ENCODE measurements at places on chromosomes 16 and 17. TPM values are rescaled to one million over a fixed set of nuclear protein-coding genes. Genes with fewer than 3 reads are reported as not detected.
A peak's percentile ranks its signal among the peaks of the same experiment; 100 is the strongest.

The MRPL28 gene
- total RNA-seq, result 154 TPM

The CNGB1 gene
- 0.04 TPM for total RNA-seq

The RUNDC3A gene
- total RNA-seq, result 1.4 TPM

The PRKAR1A gene
- 214 TPM for total RNA-seq

The C16orf54 gene
- not detected for total RNA-seq

The CD300H gene
- total RNA-seq, result not detected

The DRC7 gene
- not detected for total RNA-seq

The CA7 gene
- not detected for total RNA-seq

The NUPR1 gene
- total RNA-seq, result 16.5 TPM

The HYDIN gene
- 0.12 TPM for total RNA-seq

The FOXC2 gene
- total RNA-seq, result not detected

- H3K4me3 ChIP-seq, result peak within 1 kb of the TSS; percentile 91
- H3K36me3 ChIP-seq, result no peaks in the 10 kb centered on the region
- 0 out of 2 replicates have a peak, but pooled peaks cover 6% of the 10 kb centered on the region for H3K4me1 ChIP-seq
- H3K27me3 ChIP-seq, result no peaks in the 10 kb centered on the region
These were observed at the start of gene MARVELD3 for GRCh38 chr16:71626018-71626857. TSS of gene MARVELD3 (plus strand) at chr16:71626184. CDS start at chr16:71626230, 46 bp downstream.

- H3K27me3 ChIP-seq, result no peaks in the 10 kb centered on the region
- no peak overlapping the region for H3K27ac ChIP-seq
- no peaks in the 10 kb centered on the region for H3K4me1 ChIP-seq
- no peak overlapping the region for H3K4me3 ChIP-seq
- DNase-seq, result no peak
These were observed 17.8 kb upstream of the RNPS1 start for GRCh38 chr16:2285731-2286191.

- peaks cover 23% of the 10 kb centered on the region for H3K4me1 ChIP-seq
- no peak overlapping the region for H3K4me3 ChIP-seq
- no peaks in the 10 kb centered on the region for H3K27me3 ChIP-seq
- H3K36me3 ChIP-seq, result no peaks in the 10 kb centered on the region
- peak; percentile 64 for DNase-seq
These were observed 40.0 kb upstream of the TAC4 start for GRCh38 chr17:49887744-49888360.

DNA sequence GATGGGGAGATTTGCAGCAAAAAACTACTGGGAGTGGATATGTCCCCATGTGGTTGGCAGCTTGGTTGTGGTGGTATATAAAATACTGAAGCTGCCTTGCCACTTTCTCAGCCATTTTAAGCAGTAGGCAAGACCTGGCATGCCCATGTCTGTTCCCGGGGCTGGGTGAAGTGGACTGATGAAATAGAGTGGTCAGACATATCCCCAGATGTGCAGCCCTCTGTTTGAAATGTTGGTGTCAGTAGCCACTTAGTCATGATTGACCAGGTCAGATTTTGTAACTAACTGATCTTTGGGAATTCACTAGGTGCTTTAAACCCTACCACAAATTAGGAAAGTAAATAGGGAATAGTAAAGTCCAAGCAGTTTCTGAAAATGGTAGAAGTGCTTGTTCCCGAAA is 151.6 kb downstream of the PHKB start:
- no peaks in the 10 kb centered on the region for H3K4me1 ChIP-seq
- H3K36me3 ChIP-seq, result no peaks in the 10 kb centered on the region
- H3K4me3 ChIP-seq, result no peak overlapping the region
- no peak overlapping the region for H3K27ac ChIP-seq
- no peaks in the 10 kb centered on the region for H3K27me3 ChIP-seq

GRCh38 chr16:50309156-50309526 is 42.8 kb downstream of the ADCY7 start:
- no peak overlapping the region for H3K27ac ChIP-seq
- H3K36me3 ChIP-seq, result peaks cover 6% of the 10 kb centered on the region
- H3K27me3 ChIP-seq, result no peaks in the 10 kb centered on the region
- no peak for DNase-seq

DNA sequence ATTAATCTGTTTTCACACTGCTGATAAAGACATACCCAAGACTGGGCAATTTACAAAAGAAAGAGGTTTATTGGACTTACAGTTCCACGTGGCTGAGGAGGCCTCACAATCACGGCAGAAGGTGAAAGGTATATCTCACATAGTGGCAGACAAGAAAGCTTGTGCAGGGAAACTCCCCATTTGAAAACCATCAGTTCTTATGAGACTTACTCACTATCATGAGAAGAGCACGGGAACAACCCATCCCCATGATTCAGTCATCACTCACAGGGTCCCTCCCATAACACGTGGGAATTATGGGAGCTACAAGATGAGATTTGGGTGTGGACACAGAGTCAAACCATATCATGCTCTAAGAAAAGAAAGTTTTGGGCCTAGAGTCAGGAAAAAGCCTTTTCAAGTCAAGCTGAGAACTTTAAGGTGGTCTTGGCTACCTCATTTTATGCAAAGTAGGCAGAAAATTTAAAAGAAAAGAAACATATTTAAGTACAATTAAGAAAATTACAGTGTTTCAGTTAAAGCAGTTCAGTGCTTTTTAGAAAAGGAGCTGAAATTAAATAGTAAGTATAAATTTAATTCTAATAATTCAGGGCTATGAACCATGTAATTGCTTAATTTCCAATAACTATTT is 24.9 kb upstream of the CRYM start:
- no peaks in the 10 kb centered on the region for H3K36me3 ChIP-seq
- peak; percentile 69 for DNase-seq
- H3K27me3 ChIP-seq, result no peaks in the 10 kb centered on the region
- H3K27ac ChIP-seq, result peak overlapping the region; percentile 75
- peaks cover 15% of the 10 kb centered on the region for H3K4me1 ChIP-seq

GRCh38 chr16:80652441-80652840 is 111.6 kb downstream of the DYNLRB2 start:
- H3K27ac ChIP-seq, result no peak overlapping the region
- no peak overlapping the region for H3K4me3 ChIP-seq
- no peaks in the 10 kb centered on the region for H3K4me1 ChIP-seq
- DNase-seq, result no peak

- no peaks in the 10 kb centered on the region for H3K27me3 ChIP-seq
- H3K4me1 ChIP-seq, result 0 out of 2 replicates have a peak, but pooled peaks cover 7% of the 10 kb centered on the region
- no peak overlapping the region for H3K4me3 ChIP-seq
- no peaks in the 10 kb centered on the region for H3K36me3 ChIP-seq
- DNase-seq, result peak; percentile 55
These were observed 35.4 kb downstream of the WNT3 start for GRCh38 chr17:46783031-46783593.

GRCh38 chr17:73690676-73691075 is 46.4 kb upstream of the SDK2 start:
- no peaks in the 10 kb centered on the region for H3K36me3 ChIP-seq
- no peak overlapping the region for H3K4me3 ChIP-seq
- H3K4me1 ChIP-seq, result no peaks in the 10 kb centered on the region
- H3K27me3 ChIP-seq, result peaks cover 57% of the 10 kb centered on the region
- no peak for DNase-seq

- H3K27ac ChIP-seq, result no peak overlapping the region
- no peak overlapping the region for H3K4me3 ChIP-seq
- no peak for DNase-seq
- no peaks in the 10 kb centered on the region for H3K36me3 ChIP-seq
- no peaks in the 10 kb centered on the region for H3K27me3 ChIP-seq
These were observed 32.3 kb downstream of the CPPED1 start for GRCh38 chr16:12771341-12771798.

DNA sequence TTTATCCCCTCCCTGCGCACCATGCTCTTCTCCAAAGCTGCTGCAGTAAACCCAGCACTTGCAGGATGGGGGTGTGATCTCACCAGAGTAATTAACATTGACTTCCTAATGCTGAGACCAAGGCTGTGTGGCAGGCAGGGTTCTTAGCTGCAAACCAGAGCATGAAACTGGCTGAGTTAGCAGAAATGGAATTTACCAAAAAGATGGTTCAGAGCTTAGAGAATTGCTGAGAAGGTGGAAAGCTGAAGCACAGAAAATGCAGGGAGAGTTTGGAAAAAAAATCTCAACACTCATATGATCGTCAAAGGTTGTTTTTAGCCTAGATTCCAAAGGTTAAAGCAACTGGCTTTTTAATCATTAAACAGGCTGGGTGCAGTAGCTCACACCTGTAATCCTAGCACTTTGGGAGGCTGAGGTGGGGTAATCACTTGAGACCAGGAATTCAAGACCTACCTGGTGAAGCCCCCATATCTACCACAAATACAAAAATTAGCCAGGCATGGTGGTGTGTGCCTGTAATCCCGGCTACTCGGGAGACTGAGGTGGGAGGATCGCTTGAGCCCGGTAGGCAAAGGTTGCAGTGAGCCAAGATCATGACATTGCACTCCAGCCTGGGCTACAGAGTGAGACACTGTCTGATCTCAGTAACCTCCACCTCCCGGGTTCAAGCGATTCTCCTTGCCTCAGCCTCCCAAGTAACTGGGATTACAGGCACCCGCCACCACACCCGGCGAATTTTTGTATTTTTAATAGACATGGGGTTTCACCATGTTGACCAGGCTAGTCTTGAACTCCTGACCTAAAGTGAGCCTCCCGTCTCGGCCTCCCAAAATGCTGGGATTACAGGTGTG is 6.0 kb upstream of the TXNDC11 start:
- H3K4me3 ChIP-seq, result no peak overlapping the region
- peaks cover 18% of the 10 kb centered on the region for H3K36me3 ChIP-seq
- H3K27ac ChIP-seq, result no peak overlapping the region

GRCh38 chr16:17556276-17557052 is 85.7 kb upstream of the XYLT1 start:
- H3K27me3 ChIP-seq, result no peaks in the 10 kb centered on the region
- DNase-seq, result peak; percentile 17
- H3K36me3 ChIP-seq, result no peaks in the 10 kb centered on the region
- no peak overlapping the region for H3K4me3 ChIP-seq

GRCh38 chr17:62652251-62653001 is 25.0 kb downstream of the MRC2 start:
- H3K27ac ChIP-seq, result no peak overlapping the region
- H3K27me3 ChIP-seq, result no peaks in the 10 kb centered on the region
- H3K4me3 ChIP-seq, result peak overlapping the region; percentile 76
- DNase-seq, result peak; percentile 78
- H3K4me1 ChIP-seq, result peaks cover 11% of the 10 kb centered on the region
- H3K36me3 ChIP-seq, result no peaks in the 10 kb centered on the region

GRCh38 chr17:73338050-73338521 is 26.3 kb upstream of the CDC42EP4 start:
- peaks cover 41% of the 10 kb centered on the region for H3K4me1 ChIP-seq
- no peak overlapping the region for H3K4me3 ChIP-seq
- H3K27ac ChIP-seq, result no peak overlapping the region
- no peaks in the 10 kb centered on the region for H3K36me3 ChIP-seq

GRCh38 chr16:15650019-15650697 is at the start of gene NDE1:
TSS of gene NDE1 (plus strand) at chr16:15650245. CDS start at chr16:15664779, 14,534 bp downstream.
- no peaks in the 10 kb centered on the region for H3K36me3 ChIP-seq
- H3K4me3 ChIP-seq, result peak within 1 kb of the TSS; percentile 97
- DNase-seq, result peak; percentile 85
- no peaks in the 10 kb centered on the region for H3K27me3 ChIP-seq
- peaks cover 9% of the 10 kb centered on the region for H3K4me1 ChIP-seq

- H3K27ac ChIP-seq, result no peak overlapping the region
- DNase-seq, result no peak
- peaks cover 7% of the 10 kb centered on the region for H3K4me1 ChIP-seq
- peaks cover 18% of the 10 kb centered on the region for H3K27me3 ChIP-seq
- no peak overlapping the region for H3K4me3 ChIP-seq
These were observed 22.3 kb upstream of the PRKAR1A start for GRCh38 chr17:68489919-68490318.

- DNase-seq, result peak; percentile 2
- no peaks in the 10 kb centered on the region for H3K27me3 ChIP-seq
- no peak overlapping the region for H3K4me3 ChIP-seq
- H3K27ac ChIP-seq, result no peak overlapping the region
- no peaks in the 10 kb centered on the region for H3K4me1 ChIP-seq
- H3K36me3 ChIP-seq, result no peaks in the 10 kb centered on the region
These were observed 10.0 kb upstream of the KATNB1 start for GRCh38 chr16:57725554-57725953.

- no peaks in the 10 kb centered on the region for H3K36me3 ChIP-seq
- DNase-seq, result no peak
- no peaks in the 10 kb centered on the region for H3K27me3 ChIP-seq
- no peak overlapping the region for H3K4me3 ChIP-seq
These were observed 28.8 kb upstream of the RMI2 start for GRCh38 chr16:11316331-11317015.

- H3K27ac ChIP-seq, result no peak overlapping the region
- peak; percentile 64 for DNase-seq
- no peak overlapping the region for H3K4me3 ChIP-seq
These were observed 28.3 kb downstream of the ETV4 start for GRCh38 chr17:43517615-43518386.

- H3K4me1 ChIP-seq, result peaks cover 45% of the 10 kb centered on the region
- peak overlapping the region; percentile 91 for H3K4me3 ChIP-seq
- peaks cover under 1% of the 10 kb centered on the region for H3K36me3 ChIP-seq
- peak; percentile 26 for DNase-seq
- H3K27me3 ChIP-seq, result no peaks in the 10 kb centered on the region
These were observed 1.9 kb downstream of the PHF12 start for GRCh38 chr17:28949185-28950016.

GRCh38 chr16:57335366-57335765 is 23.2 kb upstream of the CCL22 start:
- H3K4me3 ChIP-seq, result no peak overlapping the region
- no peaks in the 10 kb centered on the region for H3K36me3 ChIP-seq
- no peak overlapping the region for H3K27ac ChIP-seq
- no peaks in the 10 kb centered on the region for H3K27me3 ChIP-seq

- peaks cover 6% of the 10 kb centered on the region for H3K4me1 ChIP-seq
- no peak for DNase-seq
- no peaks in the 10 kb centered on the region for H3K27me3 ChIP-seq
- H3K27ac ChIP-seq, result no peak overlapping the region
These were observed 10.4 kb upstream of the TNRC6A start for GRCh38 chr16:24718967-24719521.

DNA sequence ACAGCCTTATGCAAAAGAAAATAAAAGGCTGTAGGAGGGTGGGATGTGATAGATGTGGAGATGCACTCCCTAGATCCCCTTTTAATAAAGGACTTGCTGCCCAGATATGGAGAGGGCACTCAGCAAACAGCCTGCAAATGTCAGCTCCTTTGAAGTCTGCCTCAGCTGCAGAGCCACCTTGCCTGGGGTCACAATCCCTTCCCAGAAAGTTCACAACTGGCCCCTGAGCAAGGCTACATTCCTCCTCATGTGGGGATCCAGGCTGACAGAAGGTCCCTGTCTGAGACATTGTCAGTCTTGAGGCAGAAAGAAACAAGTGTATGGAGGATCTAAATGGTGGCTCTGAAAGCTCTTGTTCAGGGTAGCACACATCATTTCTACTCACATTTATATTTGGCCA is 36.1 kb downstream of the SLFN11 start:
- no peak overlapping the region for H3K27ac ChIP-seq
- no peaks in the 10 kb centered on the region for H3K4me1 ChIP-seq
- peaks cover 24% of the 10 kb centered on the region for H3K27me3 ChIP-seq

DNA sequence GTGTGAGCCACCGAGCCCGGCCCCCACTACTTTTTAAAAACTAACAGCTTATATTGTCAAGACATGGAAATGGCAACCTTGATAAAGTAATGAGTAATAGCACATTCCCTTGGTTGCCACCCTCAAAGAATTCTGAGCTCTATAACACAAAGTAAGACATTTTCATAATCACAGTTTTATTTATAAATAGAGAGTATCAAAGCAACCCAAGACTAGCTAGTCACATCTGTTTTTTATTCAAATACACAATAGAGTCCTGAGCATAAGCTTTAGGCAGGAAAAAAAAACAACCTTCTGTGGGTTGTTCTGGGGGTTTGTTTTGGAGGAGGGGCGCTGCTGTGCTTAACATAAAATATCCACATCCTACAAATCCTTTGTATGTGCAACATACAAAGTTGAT is 68.7 kb downstream of the CEP95 start:
- H3K4me1 ChIP-seq, result peaks cover 21% of the 10 kb centered on the region
- H3K36me3 ChIP-seq, result peaks cover 56% of the 10 kb centered on the region
- H3K4me3 ChIP-seq, result no peak overlapping the region
- no peaks in the 10 kb centered on the region for H3K27me3 ChIP-seq

Data from PC-3 (cell line).